ENCODE measurements at places on chromosomes 7 and 10.
A peak's percentile ranks its signal among the peaks of the same experiment; 100 is the strongest.

DNA sequence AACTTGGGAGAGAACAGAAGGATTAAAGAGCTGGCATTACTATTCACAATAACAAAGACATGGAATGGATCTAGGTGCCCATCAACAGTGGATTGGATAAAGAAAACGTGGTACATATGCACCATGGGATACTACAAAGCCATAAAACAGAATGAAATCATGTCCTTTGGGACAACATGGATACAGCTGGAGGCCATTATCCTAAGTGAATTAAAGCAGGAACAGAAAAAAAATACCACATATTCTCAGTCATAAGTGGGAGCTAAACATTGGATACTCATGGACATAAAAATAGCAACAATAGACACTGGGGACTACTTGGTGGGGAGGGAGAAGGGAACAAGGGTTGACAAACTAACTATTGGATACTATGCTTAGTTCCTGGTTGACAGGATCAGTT is 133.2 kb upstream of the ITGB1 start:
- DNase-seq = no peak

GRCh38 chr7:80060218-80060806 is 74.3 kb upstream of the GNAI1 start:
- no peak for DNase-seq

- peak; percentile 4 for DNase-seq
Measured at GRCh38 chr10:118340486-118340885, 1.6 kb downstream of the FAM204A start.

- DNase-seq = no peak
Measured at GRCh38 chr10:21742740-21743412, 208.8 kb downstream of the MLLT10 start.

DNA sequence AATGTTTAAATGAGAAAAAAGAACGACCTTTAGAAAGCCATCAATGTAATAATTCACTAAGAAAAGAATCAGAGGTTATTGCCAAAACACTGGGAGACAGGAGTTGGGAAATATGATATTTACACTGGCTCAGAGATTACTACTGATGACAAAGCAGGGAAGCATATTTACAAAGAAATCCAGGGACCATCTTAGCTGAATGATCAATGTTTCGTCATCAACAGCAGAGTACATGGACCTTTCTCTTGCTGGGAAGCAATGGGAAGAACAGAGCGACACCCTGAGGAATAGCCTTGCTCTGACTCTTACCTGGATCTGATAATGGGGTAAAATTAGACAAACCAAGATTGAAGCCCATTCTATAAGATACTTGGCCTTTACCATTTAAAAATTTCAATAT is 1293.5 kb downstream of the XPNPEP1 start:
- no peak for DNase-seq

GRCh38 chr7:116802144-116802745 is 60.1 kb upstream of the CAPZA2 start:
- no peak for DNase-seq

GRCh38 chr10:114825513-114826253 is 4.1 kb downstream of the FHIP2A start:
- no peak for DNase-seq

GRCh38 chr7:134184767-134185166 is 57.6 kb downstream of the LRGUK start:
- DNase-seq = no peak

GRCh38 chr7:81014266-81014665 is 95.4 kb upstream of the SEMA3C start:
- no peak for DNase-seq

DNA sequence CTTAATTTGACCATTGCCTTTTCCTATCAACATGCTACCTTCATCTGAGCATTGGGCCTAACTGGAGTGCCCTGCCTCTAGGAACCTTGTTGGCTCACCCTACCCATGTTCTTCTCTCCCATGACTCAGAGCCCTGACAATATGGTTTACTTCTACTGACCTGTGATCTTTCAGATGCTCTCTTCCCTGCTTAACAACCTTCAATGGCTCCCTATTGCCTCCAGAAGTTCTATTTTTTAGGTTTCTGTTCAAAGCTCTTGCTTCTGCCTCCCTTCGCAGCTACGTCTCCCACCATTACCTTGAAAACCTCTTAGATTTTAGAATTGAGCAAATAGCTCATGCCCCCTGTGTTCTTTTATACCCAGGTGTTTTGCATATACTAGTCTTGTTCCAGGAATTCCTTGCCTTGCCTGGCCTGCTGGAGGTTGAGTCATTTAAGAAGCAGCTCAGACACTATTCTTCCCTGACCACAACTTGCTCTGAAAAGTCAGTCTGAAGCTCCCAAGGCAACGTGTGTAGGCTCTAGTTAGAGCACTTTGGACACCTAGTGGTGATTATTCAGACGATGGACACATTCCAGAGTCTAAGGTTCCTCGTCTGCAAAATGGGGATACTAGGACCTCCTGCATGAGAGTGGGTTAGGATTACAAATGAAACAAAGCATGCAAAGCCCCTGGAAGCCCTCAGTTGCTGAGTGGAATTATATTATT is 64.4 kb upstream of the EMX2 start:
- DNase-seq = no peak

- no peak for DNase-seq
Measured at GRCh38 chr7:30329716-30330115, 45.3 kb downstream of the ZNRF2 start.

GRCh38 chr7:105829681-105830322 is 46.6 kb downstream of the ATXN7L1 start:
- DNase-seq = no peak

DNA sequence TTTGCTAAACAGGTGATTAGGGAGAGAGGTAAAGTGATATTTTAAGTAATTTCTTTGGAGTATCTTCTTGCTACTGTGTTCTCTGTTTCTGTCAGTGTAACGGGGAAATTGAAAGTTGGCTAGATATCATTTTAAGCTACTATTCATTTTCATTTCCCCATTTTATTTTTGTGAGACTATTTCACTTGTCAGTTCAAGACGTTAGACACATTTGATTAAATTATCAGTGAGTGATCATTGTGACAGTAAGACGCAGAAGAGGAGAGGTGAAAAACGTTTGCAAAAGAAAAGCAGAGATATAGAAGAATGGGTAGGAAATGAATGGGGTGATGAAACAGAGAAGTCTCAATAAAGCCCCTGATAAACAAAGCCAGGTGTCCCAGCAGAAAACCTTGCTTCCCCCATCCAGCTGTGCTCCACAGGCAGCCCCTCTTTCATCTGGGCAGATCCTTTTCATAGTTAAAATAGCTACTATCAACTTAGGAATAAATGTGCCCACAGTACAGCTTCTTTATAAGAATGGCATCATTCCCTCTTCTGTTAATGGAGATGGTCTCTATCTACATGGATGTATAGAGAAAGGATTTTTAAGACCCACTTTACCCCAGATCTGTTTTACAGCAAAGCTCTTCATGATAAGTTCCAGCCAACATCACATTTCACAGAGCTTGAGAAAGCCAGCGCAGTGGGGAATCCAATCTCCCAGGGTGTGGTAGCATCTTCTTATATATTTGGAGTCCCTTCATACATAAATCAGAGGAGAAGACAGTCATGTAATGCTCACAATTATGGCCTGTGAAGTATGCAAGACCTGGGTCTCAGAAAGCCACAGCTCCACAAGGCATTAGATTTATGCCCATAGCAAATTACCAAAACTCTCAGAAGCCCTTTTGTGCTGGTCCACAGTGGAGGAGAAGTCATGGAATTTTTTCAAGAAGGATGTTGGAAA is 138.1 kb upstream of the ITGB1 start:
- no peak for DNase-seq

DNA sequence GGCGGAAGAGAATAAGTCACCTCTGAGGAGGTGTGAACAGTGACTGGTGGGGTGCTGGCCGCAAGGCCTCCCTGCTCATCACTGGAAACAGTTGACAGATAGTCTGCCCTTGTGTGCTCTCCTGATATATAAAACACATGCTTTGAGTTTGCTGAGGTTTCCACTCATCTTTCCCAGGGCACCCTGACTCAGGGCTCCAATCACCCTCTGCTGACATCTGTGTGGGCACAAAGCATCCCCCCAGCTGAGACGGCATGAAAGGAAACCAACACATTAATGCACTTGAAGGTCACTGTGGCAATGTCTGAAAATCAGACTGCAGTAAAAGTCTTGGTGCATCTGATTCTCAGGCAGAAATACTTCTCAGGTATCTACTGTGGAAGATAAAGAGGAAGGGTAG is 49.8 kb downstream of the EPDR1 start:
- no peak for DNase-seq

- DNase-seq = no peak
Measured at GRCh38 chr10:79098596-79099015, 29.8 kb downstream of the ZMIZ1 start.

DNA sequence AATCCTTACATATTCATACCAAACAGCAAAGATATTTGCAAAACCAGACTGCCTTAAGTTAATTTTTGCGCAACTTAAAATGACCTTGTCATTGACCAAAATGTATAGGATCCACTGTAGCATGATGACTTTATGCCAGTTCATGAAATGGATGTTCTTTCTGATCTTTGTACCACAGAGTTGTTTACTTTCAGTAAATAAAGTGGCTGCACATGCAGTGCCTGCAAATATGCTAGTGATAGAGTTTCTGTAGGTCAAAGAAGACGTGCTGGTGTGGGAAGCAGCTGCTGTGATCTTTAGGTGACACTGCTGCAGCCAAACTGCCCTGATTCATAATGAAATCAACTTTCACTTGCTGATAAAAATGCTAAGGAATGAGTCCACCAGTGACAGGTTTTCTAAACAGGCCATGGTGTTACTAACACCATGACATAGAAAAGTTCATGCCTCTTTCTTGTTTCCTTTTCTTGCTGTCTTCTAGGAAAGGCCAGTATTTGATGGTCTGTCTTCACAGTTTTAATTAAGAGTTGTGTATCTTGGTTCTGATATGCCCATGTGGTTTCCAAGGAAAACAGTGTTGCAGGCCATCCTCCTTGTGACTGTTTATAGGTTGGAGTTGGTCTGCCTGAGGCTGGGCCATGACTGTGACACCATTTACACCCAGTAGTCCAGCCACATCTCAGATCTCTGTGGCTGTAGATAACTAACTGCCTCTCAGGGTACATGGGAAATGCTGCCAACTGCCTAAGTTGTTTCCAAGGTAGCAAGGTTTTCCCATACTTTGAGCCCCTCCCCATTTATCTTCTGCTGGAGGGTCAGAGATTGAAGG is 62.5 kb downstream of the INSYN2A start:
- no peak for DNase-seq

GRCh38 chr10:83542774-83543411 is 596.4 kb upstream of the GHITM start:
- no peak for DNase-seq

GRCh38 chr10:44948642-44949041 is 11.0 kb upstream of the RASSF4 start:
- DNase-seq = no peak

- DNase-seq = no peak
Measured at GRCh38 chr10:86671419-86671818, 3.1 kb downstream of the LDB3 start.

Data from endothelial cell (in vitro differentiated cells).